ENCODE measurements at places on chromosomes 4 and X.
A peak's percentile ranks its signal among the peaks of the same experiment; 100 is the strongest.

- no peak for DNase-seq
These were observed 132.6 kb downstream of the SCFD2 start for GRCh38 chr4:53233114-53233795.

DNA sequence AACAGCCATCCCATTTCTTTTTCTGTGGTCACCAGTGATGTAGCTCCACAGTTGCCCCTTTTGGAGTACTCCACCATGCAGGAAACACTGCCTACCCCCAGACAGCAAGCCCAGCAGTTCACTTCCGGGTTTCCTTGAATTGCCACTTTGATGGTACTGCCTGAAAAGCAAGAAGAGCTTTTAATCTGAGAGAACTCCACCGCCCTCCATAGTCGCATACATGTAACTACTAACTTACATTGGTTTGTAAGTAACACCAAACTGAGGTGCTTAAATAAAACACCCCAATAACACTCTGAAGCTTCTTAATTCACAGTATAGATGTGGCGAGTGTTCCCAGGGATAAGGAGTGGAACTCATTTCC lies 53.6 kb upstream of the HPSE start:
- peak; percentile 17 for DNase-seq

- DNase-seq: no peak
These were observed 85.6 kb upstream of the CPEB2 start for GRCh38 chr4:14916554-14917297.

DNA sequence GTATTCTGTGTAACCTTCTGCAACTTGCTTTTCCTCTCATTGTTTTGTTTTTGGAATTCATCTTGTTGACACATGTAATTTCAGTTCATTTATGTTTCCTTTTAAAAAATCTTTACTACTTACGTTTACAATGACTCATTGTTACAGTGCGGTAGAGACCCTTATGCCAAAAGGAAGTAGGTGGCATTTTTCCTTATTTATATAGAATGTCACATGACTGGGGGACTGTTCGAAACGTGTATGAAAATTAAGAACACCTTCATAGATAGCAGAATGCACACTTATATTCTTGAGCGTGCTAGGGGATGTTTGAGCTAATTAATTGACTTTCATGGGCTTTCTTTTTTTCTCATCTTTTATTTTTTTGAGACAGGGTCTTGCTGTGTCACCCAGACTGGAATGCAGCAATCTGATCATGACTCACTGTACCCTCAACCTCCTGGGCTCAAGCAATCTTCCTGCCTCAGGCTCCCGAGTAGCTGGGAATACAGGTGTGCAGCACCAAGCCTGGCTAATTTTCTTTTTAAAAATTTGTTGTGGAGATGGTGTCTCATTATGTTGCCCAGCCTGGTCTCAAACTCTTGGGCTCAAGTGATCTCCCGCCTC lies 7.3 kb downstream of the REPS2 start:
- peak; percentile 16 for DNase-seq

DNA sequence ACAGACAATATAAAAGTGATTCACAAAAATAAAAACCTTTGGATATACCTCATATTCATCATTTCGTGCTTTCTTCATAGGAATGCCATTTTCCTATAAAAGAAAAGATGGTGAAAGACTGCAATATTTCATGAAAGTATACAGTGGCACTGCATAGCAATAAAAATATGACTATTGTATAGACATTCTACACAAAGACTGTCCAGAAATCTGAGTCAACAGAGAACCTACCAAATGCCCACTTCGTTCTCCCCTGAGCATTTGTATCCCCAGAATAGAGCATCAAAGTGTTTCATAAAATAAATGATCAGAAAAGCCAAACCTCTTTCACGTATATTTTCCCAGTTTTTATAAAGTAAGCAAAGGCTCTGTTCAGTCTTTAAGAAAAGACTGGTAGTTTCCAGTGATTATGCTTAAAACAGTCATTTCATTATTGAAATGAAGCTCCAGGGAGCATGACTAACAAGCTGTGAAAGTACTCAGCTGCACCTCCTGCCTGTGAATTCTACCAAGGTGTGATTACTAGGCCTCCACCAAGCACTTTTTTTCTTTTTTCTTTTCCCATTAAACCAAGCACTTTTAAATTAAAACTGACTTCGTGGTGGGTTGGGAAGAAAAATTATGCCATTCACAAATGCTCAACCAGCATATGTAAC lies 20.2 kb downstream of the PPA2 start:
- DNase-seq: no peak

DNA sequence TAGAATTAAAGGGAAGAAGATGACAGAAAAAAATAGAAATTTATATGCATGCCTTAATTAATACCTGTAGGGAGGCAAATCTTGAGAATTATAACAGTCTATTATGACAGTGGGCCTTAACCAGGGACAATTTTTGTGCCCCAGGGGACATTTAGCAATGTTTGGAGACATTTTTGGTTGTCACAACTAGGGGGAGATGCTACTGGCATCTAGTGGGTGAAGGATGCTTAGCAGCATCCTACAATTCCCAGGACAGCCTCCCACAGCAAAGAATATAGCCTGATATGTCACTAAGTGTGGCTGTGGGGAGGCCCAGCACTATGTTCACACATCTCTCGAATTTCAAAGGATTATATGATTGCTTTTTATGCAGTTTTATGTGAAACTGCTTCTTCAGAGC lies 10.5 kb downstream of the GPR82 start:
- peak; percentile 59 for DNase-seq

DNA sequence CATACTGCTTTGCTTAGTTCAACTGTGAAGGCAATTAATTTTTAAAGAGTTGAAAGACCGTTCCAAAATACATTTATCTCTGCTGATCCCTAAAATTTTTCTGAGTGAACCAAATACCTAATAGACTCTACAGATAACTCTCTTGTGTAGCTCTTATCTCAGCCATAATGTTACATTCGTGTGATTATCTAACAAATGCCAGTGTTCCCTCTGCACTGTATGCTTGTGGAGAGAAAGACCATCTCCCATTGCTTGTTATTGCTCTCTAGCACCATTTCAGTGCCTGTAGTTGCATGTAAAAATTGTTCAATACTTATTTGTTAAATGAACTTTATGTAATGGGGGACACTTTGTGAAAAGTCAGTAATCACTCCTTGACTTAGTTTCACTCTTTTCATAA lies 81.3 kb upstream of the ATOH1 start:
- no peak for DNase-seq

Data from NB4 (cell line).